ENCODE measurements at places on chromosomes 7 and 10.

DNA sequence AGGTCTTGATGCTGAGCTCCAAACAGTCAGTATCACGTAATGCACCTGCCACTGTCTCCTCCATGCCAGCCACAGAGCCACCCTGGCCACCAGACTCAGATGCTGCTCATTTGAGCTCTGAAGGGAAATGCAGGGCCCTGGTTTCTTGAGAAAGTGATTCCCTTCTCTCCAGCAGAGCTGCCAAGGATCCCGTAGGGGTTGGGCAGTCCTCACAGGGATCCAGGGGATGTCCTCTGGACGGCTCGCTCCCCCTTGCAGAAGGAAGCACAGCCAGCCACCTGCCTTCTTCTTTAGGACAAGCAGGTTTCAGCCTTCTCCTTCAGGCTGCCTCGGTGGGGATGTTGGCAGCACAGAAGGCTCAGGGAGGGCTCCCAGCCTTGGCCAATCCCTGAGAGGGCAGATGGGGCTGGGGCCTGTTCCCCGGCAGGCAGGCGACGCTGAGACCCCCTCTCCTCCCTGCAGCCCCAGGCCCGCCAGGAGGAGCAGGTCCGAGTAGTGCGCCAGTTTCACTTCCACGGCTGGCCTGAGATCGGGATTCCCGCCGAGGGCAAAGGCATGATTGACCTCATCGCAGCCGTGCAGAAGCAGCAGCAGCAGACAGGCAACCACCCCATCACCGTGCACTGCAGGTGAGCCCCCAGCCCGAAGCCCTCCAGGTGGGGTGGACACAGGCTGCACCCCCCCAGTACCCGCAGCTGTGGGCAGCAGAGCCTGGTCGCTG is 48.9 kb downstream of the MKI67 start:
- DNase-seq: no peak

GRCh38 chr10:3887885-3888476 is 103.0 kb upstream of the KLF6 start:
- peak; percentile 62 for DNase-seq

GRCh38 chr7:68176974-68177373 is 1180.3 kb downstream of the TYW1 start:
- peak; percentile 19 for DNase-seq

- DNase-seq: no peak
Observed at GRCh38 chr7:69020536-69020935, 577.7 kb upstream of the AUTS2 start.

GRCh38 chr7:70215491-70215890 is 617.2 kb downstream of the AUTS2 start:
- DNase-seq: no peak

GRCh38 chr7:159144758-159145489 is at the start of gene VIPR2:
Gene VIPR2 (minus strand): TSS chr7:159144867. CDS start chr7:159144771, 96 bp downstream.
- DNase-seq: peak; percentile 18

DNA sequence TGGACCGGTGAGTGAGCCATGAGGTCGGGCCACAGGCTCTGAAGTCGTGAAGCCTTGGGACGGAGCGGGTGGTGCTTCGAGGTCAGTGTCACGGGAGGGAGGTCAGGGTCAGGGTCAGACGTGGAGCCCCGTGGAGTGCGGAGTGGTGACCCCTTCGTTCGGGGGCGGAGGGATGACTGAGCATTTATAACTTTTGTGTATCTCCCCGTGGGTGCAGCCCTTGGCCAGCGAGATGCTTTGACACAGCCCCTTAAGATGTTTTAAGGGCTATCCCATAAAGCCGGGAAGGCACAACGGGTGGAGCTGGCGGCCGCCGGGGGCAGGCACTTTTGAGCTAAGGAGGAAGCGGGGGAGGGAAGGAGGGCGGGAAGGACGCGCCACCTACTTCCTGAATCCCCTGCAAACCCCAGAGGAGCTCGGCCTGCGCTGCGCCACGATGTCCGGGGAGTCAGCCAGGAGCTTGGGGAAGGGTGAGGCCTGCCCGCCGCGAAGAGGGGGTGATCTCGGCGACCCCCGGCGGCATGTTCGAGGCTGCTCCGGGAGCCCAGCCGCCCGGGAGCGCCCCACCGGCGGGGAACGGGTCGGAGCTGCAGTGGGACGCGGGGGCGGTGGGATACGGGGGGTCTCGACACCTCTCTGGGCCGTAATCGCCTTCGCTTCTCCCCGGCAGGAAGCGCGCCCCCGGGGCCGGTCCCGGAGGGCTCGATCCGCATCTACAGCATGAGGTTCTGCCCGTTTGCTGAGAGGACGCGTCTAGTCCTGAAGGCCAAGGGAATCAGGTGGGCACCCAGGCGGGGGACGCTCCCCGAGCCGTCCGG is at the start of gene GSTO1:
Gene GSTO1 (plus strand): TSS at position 400 of the 818 bp plus-strand sequence. CDS start 37 bp downstream, at position 437.
- DNase-seq: peak; percentile 65

- DNase-seq: peak; percentile 11
Observed at GRCh38 chr10:13930120-13930519, 343.4 kb downstream of the PRPF18 start.

DNA sequence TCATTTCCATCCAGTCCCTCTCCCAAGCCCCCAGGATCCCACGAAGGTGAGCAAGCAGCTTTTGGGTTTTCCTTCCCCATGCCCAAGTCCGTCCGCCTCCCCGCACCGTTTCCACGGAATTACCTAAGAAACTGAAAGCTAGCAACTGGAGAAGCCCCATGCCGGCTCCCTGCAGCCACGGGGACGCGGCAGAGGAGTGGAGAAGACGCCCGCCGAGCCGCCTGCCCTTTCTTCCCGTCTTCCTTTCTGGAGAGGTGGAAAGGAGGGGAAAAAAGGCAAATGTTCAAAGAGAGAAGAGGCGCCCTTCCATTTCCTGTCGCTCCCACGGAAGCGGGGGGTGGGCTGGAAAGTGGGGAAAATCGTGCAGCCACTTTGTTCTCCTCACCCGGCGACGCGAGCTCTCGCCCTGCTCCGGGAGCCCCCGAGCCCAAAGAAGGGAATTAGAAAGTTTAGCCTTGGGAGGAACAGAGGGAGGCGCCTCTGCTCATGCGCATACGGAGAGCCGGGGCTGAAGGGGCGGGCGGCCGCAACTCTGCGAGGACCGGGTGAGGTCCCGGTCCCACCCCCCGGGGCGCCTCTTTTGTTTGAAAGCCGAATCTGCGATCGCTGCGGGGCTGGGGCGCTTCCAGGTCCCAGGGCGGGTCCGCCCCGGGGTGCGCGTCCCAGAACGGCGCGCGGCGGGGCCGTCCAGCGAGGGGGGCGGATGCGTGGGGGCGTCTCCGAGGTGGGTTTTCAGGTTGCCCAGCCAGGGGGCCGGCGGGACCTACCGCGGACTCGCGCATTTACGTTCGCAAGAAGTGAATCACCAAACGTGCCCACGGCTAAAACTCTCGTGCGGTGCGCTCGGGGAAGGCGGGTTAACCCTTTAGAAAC is at the start of gene LAMB1:
Gene LAMB1 (minus strand): TSS at position 436 of the 873 bp plus-strand sequence. CDS start 276 bp downstream, at position 160.
- DNase-seq: peak; percentile 34

- no peak for DNase-seq
Observed at GRCh38 chr7:129719980-129720732, 108.6 kb downstream of the NRF1 start.

DNA sequence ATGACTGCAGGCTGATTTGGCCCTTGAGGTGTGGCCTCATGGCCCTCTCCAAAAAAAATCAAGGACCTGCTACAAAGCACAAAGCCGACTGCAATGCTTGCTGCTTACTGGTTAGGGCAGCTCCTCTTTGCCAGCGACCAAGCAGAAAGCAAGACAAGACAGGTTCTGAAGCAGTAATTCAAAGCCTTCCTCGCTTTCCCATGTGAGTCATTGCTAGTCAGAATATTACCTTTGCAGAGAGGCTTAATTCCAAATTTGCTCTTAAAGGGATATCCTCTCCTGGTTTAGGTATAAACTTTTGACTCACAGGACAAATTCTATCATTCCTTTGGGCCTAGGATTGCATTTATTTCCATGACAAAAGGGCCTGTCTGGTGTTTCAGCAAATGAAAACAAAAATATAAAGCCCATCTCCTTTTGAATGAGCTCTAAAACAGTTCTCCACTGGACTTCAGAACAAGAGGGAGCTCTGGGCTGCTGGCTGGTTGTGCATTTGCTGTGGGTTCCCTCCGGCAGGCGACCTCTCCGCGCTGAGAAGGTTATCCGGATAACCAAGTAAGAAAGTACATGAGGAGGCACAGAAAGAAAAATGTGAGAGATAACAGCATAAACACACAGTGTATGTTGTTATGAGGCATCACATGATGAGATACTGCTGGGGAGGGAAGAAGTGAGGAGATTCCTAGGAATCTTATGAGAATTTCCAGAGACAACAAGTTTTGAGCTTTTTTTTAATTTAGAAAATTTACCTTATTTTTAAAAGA is 90.8 kb downstream of the EGFR start:
- DNase-seq: no peak

- no peak for DNase-seq
Observed at GRCh38 chr10:44870031-44870430, 41.1 kb upstream of the TMEM72 start.

DNA sequence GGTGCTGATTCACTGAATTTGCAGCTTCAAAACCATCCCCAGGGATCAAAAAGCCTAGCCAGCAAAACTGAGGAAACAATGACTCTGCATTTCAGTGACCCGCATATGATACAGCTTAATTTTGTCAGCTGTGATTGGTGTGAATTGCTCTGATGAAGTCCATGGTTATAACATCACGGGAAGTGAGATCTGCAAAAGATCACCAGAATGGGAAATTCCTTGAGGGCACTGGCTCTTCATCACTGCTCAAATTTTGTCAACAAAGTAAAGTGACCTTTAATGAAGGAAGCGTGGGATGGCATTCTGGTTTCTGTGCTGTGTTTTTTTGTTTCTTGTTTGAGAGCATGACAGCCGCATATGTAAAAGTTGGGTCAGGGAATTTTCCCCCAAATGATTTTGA is 745.9 kb downstream of the GATA3 start:
- DNase-seq: peak; percentile 5

DNA sequence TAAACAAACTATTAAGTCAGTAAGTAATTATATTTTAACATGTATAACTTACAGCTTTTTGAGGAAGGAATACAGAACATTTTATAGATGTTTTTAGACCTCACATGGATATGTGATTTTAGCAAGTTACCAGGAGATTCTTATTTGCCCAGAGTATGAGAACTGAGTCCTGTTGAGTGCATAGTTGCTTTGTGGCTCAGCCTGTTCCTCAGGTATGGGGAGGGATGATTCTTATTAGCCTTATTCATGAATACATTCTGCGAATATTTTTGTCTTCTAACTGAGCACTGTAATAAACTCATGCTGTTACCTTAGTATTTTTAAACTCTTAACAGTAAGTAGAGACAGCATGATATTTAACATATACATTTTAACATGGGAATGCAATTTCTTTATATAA is 17.9 kb downstream of the BTAF1 start:
- DNase-seq: no peak

- DNase-seq: no peak
Observed at GRCh38 chr7:106595922-106596321, 65.0 kb downstream of the CCDC71L start.

DNA sequence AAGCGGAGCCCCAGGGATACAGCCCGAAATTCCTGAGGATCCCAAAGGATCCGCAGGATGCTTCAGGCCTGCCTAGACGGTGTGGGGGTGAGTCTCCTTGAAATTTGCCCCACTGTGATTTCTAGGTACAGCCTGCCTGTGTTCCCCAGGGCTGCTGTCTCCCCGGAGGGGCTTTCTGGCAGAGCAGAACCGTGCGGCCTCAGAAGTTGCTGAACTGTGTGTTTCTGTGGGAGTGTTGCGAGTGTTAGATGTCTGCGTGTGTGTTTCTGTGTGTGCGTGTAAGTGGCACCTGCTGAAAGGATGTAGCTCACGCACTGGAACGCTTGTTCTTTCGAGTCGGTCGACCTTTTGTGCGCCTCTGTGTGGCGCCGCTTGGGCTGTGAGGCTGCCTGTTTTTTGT is 27.8 kb upstream of the ZNF273 start:
- no peak for DNase-seq

DNA sequence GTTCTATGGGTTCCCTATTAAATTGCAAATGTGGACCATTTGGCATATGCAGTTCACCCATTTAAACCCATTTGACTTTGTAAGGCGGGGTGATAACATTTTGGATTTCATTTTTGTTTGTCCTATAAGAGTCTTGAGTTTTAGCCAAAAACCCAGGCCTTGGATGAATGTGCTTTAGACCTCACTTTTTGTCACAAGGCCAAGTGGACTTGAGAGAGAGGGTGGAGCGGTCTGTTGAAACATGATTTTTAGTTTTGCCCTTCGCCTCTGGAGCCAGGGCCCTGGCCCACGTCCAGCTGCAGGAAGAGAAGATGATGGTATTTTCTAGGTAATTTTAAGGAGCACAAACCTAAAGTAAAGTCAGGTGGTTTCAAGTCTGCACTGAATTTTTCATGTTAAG is 260.1 kb downstream of the SLC25A13 start:
- no peak for DNase-seq

DNA sequence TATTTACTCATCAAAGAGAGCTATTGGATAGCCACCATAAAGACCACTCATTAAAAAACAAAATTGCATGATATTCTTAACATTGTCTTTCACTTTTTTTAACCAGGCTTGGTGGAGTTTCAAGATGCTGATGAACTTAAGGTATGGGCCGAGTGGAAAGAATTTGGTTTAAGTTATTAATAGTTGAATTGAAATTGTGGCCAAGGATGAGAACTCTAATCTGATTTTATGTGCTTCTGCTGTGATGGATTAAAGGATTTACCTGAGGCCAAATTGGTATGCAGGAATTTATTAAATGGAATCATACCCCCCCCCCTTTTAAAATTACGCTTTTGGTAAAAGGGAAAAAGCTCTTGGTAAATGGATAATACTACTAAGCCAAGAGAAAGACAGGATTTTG is 33.8 kb upstream of the TOMM7 start:
- DNase-seq: no peak

DNA sequence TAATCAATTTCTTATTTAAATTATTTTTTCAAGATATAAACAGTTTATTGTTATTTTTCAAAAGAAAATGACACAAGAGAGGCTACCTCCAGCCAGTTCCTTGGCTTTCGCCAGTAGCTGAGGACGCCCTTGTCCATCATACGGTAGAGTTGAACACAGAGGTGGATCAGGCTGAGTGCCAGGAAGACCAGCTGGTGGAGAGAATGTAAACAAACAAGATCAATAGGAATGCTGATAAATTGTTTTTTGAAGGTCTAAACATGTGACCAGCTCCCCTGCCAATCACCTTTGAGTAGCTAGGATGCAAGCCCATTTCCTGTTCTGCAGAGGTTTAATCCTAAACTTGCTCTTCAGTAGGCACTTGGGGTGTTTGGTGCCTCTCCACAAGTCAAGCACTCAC is 138.9 kb downstream of the PKD1L1 start:
- DNase-seq: no peak

DNA sequence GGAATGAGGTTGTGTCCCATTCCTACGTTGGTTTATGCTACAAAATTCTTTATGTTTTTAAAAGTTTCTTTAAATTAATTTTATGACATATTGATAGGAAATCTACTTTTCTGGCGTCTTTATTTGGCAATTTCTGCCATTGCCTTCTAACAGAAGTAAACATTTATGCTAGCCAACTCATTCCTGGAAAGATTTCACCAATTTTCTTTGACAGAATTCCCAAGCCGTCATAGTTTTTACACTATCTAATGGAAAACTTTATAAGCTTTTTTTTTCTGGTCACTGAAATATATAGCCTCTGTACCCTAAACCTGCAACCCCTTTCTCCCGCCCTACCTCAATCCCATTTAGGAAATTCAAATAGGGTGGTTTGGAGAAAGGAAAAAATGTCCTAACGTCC is 6.1 kb upstream of the TCAF1 start:
- no peak for DNase-seq

- no peak for DNase-seq
Observed at GRCh38 chr7:148515728-148516695, 74.6 kb upstream of the C7orf33 start.

Data from activated CD4-positive, alpha-beta T cell treated with anti-CD3 and anti-CD28 coated beads for 48 hours (primary cell).